Uterus (tissue), 4 donors: ENCODE measurements at places on chromosomes 7 and 10. TPM values are rescaled to one million over a fixed set of nuclear protein-coding genes. Genes with fewer than 3 reads are reported as not detected.

- no peaks in the 10 kb centered on the region for H3K27me3 ChIP-seq
- H3K4me1 ChIP-seq = no peaks in the 10 kb centered on the region
- no peak overlapping the region for H3K27ac ChIP-seq
- H3K36me3 ChIP-seq = no peaks in the 10 kb centered on the region
- no peak overlapping the region for H3K4me3 ChIP-seq
- no peak for DNase-seq
Measured at GRCh38 chr10:49282879-49283341, 16.1 kb upstream of the C10orf71 start.

GRCh38 chr10:36676321-36676720 is 449.1 kb upstream of the ANKRD30A start:
- no peaks in the 10 kb centered on the region for H3K36me3 ChIP-seq
- no peaks in the 10 kb centered on the region for H3K27me3 ChIP-seq
- H3K4me3 ChIP-seq = no peak overlapping the region
- H3K4me1 ChIP-seq = no peaks in the 10 kb centered on the region
- no peak overlapping the region for H3K27ac ChIP-seq

DNA sequence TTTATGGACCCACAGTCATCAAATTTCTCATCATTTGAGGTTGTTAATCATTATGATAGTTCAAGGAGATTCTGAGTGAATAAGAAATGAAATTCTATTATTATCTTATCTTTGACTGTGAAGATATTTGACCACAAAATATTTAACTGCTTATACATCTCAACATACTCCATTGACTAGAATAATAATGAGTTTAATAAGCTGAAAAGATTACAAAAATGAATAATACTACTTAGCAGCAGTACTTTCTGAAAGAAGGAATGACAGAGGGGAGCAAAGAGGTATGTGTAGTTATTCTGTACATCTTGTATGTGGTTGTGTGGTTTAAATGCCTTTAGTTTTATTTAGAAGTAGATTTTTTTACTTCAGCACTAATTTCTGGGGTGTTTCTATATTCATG is 214.2 kb downstream of the PRKG1 start:
- no peak overlapping the region for H3K27ac ChIP-seq
- DNase-seq = no peak

- DNase-seq = no peak
- no peak overlapping the region for H3K27ac ChIP-seq
- no peak overlapping the region for H3K4me3 ChIP-seq
Measured at GRCh38 chr7:149616898-149617297, 119.3 kb upstream of the ZNF746 start.

DNA sequence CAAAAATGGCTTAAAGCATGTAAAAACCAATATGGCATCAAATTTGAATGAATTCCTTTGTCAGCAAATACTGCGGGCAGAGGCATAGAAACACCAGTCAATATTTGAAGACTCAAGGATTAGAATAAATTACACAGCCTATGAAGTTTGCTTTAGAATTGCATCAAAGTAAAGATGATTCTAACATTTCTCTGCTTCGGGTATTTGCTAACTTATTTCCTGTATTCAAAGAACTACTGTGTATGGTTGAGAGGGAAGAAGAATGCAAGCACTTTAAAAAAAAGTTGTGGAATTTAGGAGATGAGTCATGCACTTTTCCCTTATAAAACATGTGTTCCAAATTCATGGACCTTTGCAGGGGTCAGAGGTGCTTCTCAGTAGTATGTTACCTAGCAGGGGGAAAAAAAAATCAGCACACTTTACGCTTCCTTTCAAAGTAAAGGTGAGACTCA is 90.1 kb downstream of the PIP4K2A start:
- DNase-seq = no peak
- peak overlapping the region; percentile 9 for H3K27ac ChIP-seq
- no peaks in the 10 kb centered on the region for H3K4me1 ChIP-seq
- H3K4me3 ChIP-seq = no peak overlapping the region

DNA sequence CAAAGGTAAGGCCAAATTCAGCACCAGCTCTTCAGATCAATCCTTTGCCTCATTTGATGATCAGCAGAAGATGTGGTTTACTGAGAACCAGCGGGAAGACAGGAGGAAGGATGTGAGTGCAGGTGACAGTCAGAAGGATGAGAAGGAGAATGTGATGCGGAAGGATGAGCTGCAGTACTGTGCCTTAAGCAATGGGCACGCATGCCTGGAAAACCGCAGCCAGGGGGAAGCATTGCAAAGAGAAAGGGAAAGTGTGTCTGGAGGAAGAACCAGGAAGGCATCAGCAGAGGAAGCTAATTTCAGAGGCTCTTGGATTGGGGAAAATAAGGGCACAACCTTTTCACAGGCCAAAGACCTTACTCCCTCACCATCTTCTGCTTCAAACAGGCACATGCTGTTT is 25.7 kb downstream of the C10orf71 start:
- H3K27me3 ChIP-seq = no peaks in the 10 kb centered on the region
- no peaks in the 10 kb centered on the region for H3K4me1 ChIP-seq
- H3K4me3 ChIP-seq = no peak overlapping the region

STX1A gene
- 8.8 TPM for total RNA-seq

ITIH5 gene
- 8.4 TPM for total RNA-seq

TMEM60 gene
- total RNA-seq = 27.6 TPM
